T-helper 22 cell (primary cell): ENCODE measurements at places on chromosomes 13 and 19.

DNA sequence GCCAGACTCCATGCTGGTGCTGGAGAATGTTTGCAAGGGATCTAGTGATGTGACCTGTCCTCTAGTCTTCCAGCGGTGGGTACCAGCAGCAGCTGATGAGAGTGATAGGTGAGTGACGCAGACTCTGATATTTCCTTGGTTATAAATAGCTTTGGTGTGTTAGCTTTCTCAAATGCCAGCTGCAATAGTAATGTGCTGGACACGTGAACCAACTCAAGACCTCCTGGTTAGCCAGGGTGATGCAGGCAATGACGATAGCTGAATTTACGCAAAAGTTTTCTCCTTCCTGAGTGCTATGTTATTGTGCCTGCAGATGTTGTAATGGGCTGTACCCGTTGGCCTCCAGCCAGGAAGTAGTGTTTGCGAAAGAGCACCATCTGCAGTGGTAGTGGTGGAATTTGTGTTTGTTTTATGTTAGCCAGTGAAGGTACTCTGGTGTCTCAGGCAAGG is 129.5 kb downstream of the CYSLTR2 start:
- DNase-seq, result no peak

GRCh38 chr19:19545707-19546106 is 7.6 kb downstream of the CILP2 start:
- DNase-seq, result no peak

DNA sequence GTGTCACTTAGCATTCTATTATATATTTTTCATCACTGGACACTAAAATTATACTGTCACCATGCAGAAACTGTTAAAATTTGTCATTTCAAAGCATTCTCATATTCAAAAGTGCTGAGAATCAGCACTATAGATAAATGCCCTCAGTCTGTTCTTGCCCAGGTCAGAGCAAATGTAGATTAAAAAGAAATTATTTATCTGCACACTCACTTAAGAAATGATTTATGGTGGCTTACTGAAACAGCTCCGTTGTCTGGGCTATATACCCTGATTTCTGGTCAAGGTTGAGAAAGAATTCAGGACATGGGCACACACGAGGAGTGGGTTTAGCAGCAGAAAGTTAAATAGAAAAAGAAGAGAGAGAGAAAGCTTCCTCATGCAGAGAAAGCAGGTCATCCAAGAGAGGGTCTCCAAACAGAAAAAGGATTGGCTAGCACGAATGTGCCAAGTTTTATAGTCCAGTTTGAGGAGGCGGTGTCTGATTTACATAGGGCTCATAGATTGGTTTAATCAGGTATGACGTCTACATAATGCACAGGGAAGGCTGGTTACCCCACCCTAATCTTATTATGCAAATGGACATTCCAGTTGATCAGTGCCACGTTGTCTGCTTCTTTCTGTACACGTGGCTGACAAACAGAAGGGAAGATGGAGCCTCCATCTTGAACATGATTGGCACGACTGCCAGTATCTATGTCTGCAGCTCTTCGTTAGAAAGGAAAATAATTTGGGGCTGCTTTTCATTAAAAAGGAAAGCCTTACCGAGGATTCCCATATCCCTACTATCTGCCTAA is 47.3 kb upstream of the N4BP2L1 start:
- DNase-seq, result no peak

GRCh38 chr13:47215736-47216135 is 318.9 kb upstream of the HTR2A start:
- no peak for DNase-seq

DNA sequence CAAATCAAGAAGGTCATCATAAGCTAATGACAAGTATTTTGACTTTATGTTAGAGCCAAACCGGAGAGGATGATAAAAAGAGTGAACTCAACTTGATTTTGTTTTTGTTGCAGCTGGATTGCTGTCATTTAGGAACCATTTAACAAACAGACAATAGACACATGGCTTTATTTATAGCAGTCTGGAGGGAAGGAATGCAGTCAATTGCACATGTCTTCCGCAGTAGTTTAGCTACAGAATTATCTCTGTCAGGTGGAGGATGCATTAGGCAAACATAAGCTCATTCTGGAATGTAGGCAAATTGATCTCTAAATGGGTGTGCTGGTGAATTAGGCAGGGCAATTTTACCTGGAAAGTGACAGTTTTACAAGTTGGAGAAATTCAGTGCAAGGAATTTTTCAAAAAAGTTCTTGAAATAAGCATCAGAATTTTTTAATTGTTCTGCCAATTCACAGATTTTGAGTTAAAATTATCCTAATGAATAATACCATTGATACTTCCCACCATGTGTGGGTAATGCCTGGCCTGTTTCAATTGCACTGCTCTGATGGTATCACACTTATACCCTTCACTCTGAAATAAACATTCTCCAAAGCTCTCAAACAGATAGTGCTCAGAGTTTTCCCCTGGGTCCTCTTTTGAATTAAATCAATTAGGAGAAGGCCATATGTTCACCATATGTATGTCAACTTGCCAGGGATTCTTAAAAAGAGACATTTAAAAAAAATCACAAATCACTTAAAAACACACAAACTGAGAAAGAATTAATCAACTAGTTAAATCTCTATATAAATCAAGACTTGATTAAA is 318.3 kb downstream of the NDFIP2 start:
- DNase-seq, result no peak

GRCh38 chr13:30307194-30307970 is at the start of gene KATNAL1:
Gene KATNAL1, minus strand, starts transcription at chr13:30307551. Its CDS starts 23,774 bp downstream, at chr13:30283777.
- peak; percentile 75 for DNase-seq

- no peak for DNase-seq
Measured at GRCh38 chr13:26920614-26921355, 160.2 kb upstream of the GPR12 start.

GRCh38 chr19:17841371-17841809 is 6.4 kb downstream of the JAK3 start:
- DNase-seq, result no peak

DNA sequence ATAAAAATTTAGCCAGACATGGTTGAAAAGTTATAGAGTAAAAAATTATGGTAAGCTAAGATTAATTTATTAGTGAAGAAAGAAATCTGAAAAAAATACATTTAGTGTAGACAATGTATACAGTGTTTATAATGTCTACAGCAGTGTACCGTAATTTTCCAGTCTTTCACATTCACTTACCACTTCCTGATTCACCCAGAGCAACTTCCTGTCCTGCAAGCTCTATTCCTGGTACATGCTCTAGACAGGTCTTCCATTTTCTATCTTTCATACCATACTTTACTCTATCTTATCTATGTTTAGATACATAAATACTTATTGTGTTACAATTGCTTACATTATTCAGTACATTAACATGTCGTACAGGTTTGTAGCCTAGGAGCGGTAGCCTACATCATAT is 1387.8 kb upstream of the ATXN8OS start:
- no peak for DNase-seq

GRCh38 chr13:41994696-41995095 is 33.8 kb upstream of the VWA8 start:
- DNase-seq, result no peak

DNA sequence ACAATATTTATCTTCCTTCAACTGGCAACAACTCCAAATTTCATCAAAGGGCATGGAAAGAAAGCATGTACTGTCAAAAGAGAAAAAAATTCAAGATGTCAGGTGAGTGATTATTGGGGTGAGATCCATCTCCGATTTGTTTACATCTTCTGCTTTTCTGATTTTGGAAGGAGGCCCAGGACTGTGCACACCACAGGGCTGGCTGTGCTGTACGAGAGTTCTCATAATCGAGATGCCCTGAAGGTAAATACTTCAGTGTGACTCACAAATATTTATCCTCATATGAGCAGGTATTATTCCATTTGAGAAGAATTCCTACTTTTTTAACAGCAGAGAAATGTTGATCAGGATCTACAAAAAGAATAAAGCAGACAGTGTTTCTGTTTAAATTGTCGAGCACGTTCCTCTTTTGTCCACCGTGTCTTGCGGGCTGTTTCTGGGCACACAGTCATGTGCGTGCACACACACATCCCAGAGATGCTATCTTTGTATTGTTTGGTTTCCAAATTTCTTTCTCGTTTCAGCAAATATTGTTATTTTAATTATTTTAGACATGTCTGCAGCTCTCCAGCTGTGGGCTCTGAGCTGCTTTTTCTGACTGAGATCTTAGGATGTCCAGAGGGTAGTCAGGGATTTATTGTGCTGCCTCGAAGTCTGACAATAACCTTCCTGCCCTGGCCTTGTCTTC is 103.8 kb downstream of the KL start:
- no peak for DNase-seq

DNA sequence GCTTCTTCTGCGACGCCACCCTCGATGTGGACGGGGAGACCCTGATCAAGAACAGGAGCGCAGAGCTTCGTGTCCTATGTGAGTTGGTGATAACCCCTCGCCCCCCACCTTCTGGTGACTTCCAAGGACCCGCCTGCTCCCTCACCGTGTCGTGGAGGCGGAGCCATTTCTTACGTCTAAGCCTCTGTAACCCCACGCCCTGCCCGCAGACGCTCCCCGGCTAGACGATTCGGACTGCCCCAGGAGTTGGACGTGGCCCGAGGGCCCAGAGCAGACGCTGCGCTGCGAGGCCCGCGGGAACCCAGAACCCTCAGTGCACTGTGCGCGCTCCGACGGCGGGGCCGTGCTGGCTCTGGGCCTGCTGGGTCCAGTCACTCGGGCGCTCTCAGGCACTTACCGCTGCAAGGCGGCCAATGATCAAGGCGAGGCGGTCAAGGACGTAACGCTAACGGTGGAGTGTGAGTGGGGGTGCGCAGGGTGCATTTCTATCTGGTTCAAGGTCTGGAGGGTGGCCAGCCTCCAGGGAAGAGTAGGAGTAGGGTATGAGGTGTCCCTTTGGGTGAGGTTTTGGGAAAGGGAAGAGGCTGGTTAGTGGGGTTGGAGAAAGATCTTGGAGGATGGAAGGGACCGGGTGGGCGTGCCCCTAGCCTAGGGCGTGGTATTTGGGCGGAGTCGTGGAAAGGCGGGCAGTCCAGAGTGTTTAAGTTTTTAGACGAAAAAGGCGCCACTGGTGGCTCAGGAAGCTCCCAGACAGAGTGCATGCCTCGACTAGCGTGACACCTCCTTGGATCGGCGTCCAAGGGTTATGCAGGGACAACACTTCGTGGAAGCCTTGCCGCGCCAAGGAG is 3.3 kb downstream of the ICAM5 start:
- DNase-seq, result no peak

- DNase-seq, result no peak
Measured at GRCh38 chr19:19305696-19306095, 14.6 kb downstream of the SUGP1 start.

- peak; percentile 4 for DNase-seq
Measured at GRCh38 chr13:41054212-41054877, 7.0 kb upstream of the WBP4 start.

- DNase-seq, result no peak
Measured at GRCh38 chr19:51043497-51043896, 8.7 kb upstream of the KLK12 start.

- DNase-seq, result no peak
Measured at GRCh38 chr13:78241278-78241919, 322.8 kb upstream of the EDNRB start.

DNA sequence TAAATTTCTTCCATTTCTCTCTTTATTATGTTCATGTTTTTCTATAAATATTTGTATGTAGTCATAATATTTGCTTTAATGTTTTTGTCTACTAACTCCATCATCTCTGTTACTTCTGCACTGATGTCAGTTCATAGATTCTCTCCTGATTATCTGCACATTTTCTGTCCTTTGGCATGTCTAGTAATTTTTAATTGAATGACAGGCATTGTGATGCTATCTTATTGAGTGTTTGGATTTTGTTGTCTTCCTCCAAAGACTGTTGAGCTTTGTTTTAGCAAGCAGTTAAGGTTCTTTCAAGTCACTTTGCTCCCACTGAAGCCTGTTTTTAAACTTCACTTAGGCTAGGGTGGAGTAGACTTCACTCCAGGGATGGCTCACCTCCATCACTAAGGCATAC is 276.8 kb downstream of the DLEU7 start:
- no peak for DNase-seq

DNA sequence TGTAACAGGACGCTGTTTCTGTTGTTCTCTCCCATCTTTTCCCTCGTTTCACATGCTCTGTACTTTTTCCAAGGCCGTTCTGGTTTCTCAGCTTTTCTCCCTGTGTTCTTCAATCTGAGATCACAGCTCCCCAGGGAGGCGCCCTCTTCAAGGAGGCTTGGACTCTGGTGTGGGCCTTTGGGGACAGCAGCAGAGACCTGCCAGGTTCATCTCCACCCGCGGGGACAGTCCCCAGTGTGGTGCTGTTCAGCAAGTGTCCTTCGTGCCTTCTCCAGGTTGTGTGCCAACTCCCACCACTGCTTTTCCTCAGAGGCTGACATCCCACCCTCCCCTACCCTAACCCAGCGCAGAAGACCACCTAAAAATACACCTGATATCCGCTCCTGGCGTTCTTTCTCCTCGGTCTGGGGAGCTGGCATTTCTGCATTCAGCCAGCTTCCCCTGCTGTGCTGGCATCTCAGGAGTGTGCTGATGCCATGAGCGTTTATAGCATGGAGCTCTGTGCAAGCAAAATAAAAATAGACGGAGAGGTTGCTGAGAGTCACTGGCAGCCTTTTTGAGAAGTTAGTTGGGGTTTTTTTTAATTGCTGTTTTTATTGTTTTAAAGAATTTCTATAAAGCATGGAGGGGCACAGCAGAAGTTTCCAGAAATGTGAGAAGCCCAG is 149.4 kb downstream of the STK24 start:
- DNase-seq, result no peak

- DNase-seq, result no peak
Measured at GRCh38 chr19:29326351-29326750, 113.4 kb upstream of the UQCRFS1 start.
